Neural crest cell (in vitro differentiated cells): ENCODE measurements at places on chromosomes 2 and 18. TPM values are rescaled to one million over a fixed set of nuclear protein-coding genes. Genes with fewer than 3 reads are reported as not detected.

Gene TSPYL6
- not detected in 2 replicates for total RNA-seq

Gene WDR75
- 53.2 and 54.7 TPM in 2 replicates for total RNA-seq

Gene WDR7
- 15.9 and 17.3 TPM in 2 replicates for total RNA-seq

Gene BCL2
- 14.1 and 15.1 TPM in 2 replicates for total RNA-seq

Gene BOLL
- not detected in 2 replicates for total RNA-seq

Gene NUP35
- total RNA-seq: 27.7 and 28.5 TPM in 2 replicates

Gene ABCG5
- not detected in 2 replicates for total RNA-seq

Gene ACVR1C
- total RNA-seq: 0.09 and 0.26 TPM in 2 replicates

DNA sequence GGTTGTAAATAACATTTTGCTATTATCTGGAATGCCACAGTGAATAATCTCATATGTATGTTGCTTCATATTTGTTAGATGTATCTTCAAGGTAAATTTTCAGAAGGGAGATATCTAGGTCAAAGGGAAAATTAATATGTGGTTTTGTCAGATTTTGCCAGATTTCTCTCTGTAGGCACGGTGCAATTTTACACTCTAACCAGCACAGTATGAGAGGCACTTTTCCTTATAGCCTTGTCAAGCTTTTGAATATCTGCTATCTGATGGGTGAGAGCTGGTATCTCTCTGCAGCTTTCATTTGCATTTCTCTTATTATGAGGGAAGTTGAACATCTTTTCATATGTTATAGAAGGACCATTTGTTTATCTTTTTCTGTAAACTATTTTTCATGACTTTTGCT lies 175.7 kb upstream of the PGAP1 start:
- no peak overlapping the region for H3K27ac ChIP-seq
- peaks cover 8% of the 10 kb centered on the region for H3K27me3 ChIP-seq
- no peaks in the 10 kb centered on the region for H3K36me3 ChIP-seq
- peaks cover 14% of the 10 kb centered on the region for H3K4me1 ChIP-seq
- DNase-seq: no peak
- no peak overlapping the region for H3K4me3 ChIP-seq

DNA sequence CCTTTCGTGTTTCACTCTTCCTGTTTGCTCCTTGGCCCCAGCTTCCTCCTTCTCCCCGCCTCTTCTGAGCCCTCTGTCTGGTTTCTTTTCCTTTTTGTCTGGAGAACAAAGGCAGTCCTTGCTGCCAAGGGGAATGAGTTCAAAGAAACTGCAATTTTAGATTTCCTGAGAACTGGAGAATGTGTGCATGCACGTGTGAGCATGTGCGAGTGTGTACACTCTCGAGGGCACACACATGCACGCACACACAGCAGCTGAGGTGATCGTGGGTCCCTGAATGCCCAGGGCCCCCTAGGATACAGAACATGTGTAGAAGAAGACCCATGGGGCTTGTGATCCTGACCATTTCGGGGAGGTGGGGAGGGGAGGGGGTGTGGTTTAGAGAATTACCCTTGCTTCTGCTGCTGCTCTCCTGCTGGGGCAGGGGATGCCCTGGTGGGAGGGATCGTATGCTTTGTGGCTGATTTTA lies 151.8 kb downstream of the DYSF start:
- H3K27ac ChIP-seq: peak overlapping the region; percentile 70
- no peak for DNase-seq
- no peaks in the 10 kb centered on the region for H3K36me3 ChIP-seq
- H3K4me1 ChIP-seq: peaks cover 19% of the 10 kb centered on the region

GRCh38 chr2:157840568-157841156 lies 35.5 kb downstream of the ACVR1 start:
- H3K4me3 ChIP-seq: no peak overlapping the region
- no peaks in the 10 kb centered on the region for H3K27me3 ChIP-seq
- no peak overlapping the region for H3K27ac ChIP-seq

DNA sequence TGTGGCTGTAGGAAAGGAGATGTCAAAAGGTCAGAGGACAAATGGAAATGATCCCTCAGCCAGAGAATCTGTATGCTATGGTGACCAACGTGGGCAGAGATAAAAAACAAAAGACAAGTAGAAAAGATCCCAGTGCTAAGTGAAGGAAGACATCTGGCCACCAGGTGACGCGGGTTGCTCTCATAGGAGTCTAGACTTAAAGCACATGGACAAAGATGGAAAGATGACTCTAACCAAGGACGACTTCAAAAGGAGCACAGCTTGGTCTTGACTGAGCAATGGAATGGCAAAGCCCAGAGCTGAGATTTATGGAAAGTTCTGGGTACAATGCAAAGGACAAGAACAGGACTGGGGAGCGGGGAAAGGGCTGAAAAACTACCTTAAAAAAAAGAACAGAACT lies 96.8 kb downstream of the CLIP4 start:
- H3K27ac ChIP-seq: no peak overlapping the region
- H3K4me1 ChIP-seq: peaks cover 5% of the 10 kb centered on the region

- DNase-seq: no peak
- H3K27ac ChIP-seq: no peak overlapping the region
- H3K4me1 ChIP-seq: no peaks in the 10 kb centered on the region
- no peaks in the 10 kb centered on the region for H3K27me3 ChIP-seq
Observed at GRCh38 chr2:138137949-138138348, 173.7 kb downstream of the HNMT start.

- H3K4me1 ChIP-seq: no peaks in the 10 kb centered on the region
- no peak for DNase-seq
- H3K36me3 ChIP-seq: no peaks in the 10 kb centered on the region
- H3K27ac ChIP-seq: no peak overlapping the region
- H3K27me3 ChIP-seq: peaks cover 1% of the 10 kb centered on the region
- no peak overlapping the region for H3K4me3 ChIP-seq
Observed at GRCh38 chr2:30265052-30266015, 34.0 kb downstream of the LBH start.

GRCh38 chr2:177525351-177525924 lies 132.9 kb downstream of the AGPS start:
- H3K27me3 ChIP-seq: no peaks in the 10 kb centered on the region
- no peak for DNase-seq
- H3K4me1 ChIP-seq: peaks cover 2% of the 10 kb centered on the region
- no peak overlapping the region for H3K4me3 ChIP-seq
- H3K36me3 ChIP-seq: no peaks in the 10 kb centered on the region

GRCh38 chr2:106026271-106027190 lies 167.6 kb downstream of the UXS1 start:
- no peak overlapping the region for H3K27ac ChIP-seq
- no peaks in the 10 kb centered on the region for H3K36me3 ChIP-seq
- DNase-seq: no peak
- peaks cover 3% of the 10 kb centered on the region for H3K27me3 ChIP-seq

GRCh38 chr18:2905854-2906703 lies 59.3 kb downstream of the EMILIN2 start:
- H3K27ac ChIP-seq: no peak overlapping the region
- peaks cover 15% of the 10 kb centered on the region for H3K27me3 ChIP-seq
- DNase-seq: peak; percentile 43
- peaks cover 16% of the 10 kb centered on the region for H3K4me1 ChIP-seq
- peak overlapping the region; percentile 86 for H3K4me3 ChIP-seq

DNA sequence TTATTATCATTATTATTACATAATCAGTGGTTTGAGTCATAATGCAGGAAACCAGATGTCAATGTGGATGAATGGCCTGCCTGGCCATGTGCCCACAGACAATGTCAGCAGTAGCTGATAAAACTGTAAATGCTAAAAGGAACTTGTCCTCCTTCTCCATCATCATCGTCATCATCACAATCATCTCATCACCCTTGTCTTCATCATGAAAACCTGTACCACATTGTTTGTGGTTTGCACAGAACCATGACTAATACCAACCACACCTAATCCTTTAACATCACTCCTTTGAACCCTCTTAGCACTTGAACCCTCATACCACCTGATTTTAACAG lies 96.0 kb downstream of the HNMT start:
- no peak overlapping the region for H3K27ac ChIP-seq
- DNase-seq: no peak
- H3K4me3 ChIP-seq: no peak overlapping the region
- H3K27me3 ChIP-seq: no peaks in the 10 kb centered on the region
- no peaks in the 10 kb centered on the region for H3K4me1 ChIP-seq

DNA sequence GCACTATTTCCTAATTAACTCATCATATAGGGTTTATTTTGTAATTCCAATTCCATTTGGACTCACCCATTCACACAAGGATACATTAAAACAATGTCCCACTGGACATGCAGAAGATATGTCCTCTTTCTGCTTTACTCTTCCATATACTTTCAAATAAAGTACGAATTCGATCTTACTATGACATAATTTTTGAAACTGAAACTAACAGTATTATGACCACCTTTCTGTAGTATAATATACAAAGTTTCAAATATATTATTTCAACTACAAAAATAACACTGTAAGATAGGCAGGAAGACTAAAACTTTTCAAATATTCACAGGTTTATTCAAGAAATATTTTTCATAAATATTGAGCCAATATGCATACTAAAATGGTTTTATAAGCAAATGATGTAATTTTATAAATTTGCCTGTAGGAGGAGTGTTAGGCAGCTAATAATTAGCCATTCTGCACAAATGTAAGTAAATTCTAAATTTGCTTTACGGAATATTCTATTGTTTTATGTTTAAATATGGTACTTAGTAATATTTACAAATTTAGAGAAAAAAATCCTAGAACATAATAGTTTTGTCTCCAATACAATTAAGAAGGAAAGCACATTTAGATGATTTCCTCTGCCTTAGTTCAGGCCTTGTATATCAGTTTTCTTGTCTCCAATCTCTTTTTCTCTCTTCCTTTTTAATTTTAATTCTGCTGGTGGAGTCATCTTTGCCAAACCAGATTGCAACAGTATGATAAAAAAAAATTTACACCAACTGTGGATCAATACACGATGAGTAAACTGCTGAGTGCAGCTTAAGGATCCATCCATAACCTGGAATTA lies 85.9 kb downstream of the CERKL start:
- no peak for DNase-seq
- H3K27me3 ChIP-seq: no peaks in the 10 kb centered on the region
- no peak overlapping the region for H3K4me3 ChIP-seq
- H3K36me3 ChIP-seq: no peaks in the 10 kb centered on the region

- no peaks in the 10 kb centered on the region for H3K27me3 ChIP-seq
- H3K4me1 ChIP-seq: peaks cover 13% of the 10 kb centered on the region
- no peak overlapping the region for H3K4me3 ChIP-seq
- peaks cover 2% of the 10 kb centered on the region for H3K36me3 ChIP-seq
- no peak for DNase-seq
- no peak overlapping the region for H3K27ac ChIP-seq
Observed at GRCh38 chr2:239930378-239930777, 94.8 kb downstream of the NDUFA10 start.

DNA sequence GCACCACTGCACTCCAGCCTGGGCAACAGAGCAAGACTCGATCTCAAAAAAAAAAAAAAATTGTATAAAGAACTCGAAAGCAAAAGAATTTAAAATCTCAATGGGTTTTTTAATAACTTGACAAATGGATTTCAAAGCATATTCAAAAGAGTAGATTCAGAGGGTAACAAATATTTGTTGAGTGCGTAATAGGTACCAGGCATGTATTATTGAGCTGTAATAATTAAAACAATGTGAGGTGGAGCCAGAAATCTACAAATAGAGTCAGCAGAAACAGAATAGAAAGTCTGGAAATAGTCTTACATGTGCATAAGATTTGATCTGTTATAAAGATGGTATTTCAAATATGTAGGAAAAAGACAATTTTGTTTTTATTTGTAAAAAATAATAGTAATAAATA lies 19.1 kb upstream of the RAB11FIP5 start:
- no peak overlapping the region for H3K4me3 ChIP-seq
- H3K36me3 ChIP-seq: no peaks in the 10 kb centered on the region
- peaks cover 33% of the 10 kb centered on the region for H3K27me3 ChIP-seq
- no peak overlapping the region for H3K27ac ChIP-seq
- no peak for DNase-seq
- H3K4me1 ChIP-seq: no peaks in the 10 kb centered on the region

- H3K36me3 ChIP-seq: no peaks in the 10 kb centered on the region
- DNase-seq: no peak
- H3K4me3 ChIP-seq: no peak overlapping the region
- H3K27ac ChIP-seq: no peak overlapping the region
Observed at GRCh38 chr2:2560374-2561015, 229.4 kb upstream of the MYT1L start.

- peaks cover 9% of the 10 kb centered on the region for H3K4me1 ChIP-seq
- no peak overlapping the region for H3K4me3 ChIP-seq
- no peak for DNase-seq
Observed at GRCh38 chr2:152022090-152022489, 76.8 kb downstream of the CACNB4 start.

- H3K4me3 ChIP-seq: no peak overlapping the region
- no peak for DNase-seq
- no peaks in the 10 kb centered on the region for H3K4me1 ChIP-seq
- H3K36me3 ChIP-seq: no peaks in the 10 kb centered on the region
- no peak overlapping the region for H3K27ac ChIP-seq
- peaks cover 23% of the 10 kb centered on the region for H3K27me3 ChIP-seq
Observed at GRCh38 chr2:240635121-240635997, 10.1 kb downstream of the GPR35 start.

DNA sequence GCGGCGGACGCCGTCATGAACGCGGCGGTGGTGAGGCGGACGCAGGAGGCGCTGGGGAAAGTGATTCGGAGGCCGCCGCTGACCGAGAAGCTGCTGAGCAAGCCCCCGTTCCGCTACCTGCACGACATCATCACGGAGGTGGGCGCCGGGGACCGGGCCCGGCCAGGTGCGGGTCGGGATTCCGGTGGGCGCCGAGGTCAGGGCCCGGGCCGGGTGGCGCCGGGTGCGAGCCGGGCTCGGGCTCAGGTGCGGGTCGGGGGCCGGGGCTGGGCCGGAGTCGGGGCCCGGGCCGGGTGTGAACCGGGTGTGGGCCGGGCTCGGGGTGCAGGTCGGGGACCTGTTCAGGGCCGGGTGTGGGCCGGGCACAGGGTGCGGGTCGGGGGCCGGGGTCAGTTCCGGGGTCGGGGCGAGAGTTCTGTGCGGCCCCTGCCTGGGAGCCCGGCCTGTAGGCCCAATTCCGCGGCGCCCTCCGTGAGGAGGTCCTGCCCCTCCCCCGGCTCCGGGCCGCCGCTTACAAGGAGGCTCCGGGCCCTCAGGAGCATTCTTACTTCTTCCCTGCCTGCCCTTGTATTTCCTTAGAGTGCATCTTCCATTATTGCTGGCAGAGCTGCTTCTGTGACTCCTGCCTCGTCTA lies 447 bp downstream of the TRAF3IP1 start:
- peaks cover 5% of the 10 kb centered on the region for H3K27me3 ChIP-seq
- peaks cover 2% of the 10 kb centered on the region for H3K36me3 ChIP-seq
- H3K27ac ChIP-seq: no peak overlapping the region
- peak overlapping the region; percentile 90 for H3K4me3 ChIP-seq
- H3K4me1 ChIP-seq: peaks cover 15% of the 10 kb centered on the region
- DNase-seq: no peak

- H3K4me1 ChIP-seq: peaks cover 13% of the 10 kb centered on the region
- DNase-seq: no peak
- no peak overlapping the region for H3K4me3 ChIP-seq
- peaks cover 2% of the 10 kb centered on the region for H3K36me3 ChIP-seq
- H3K27ac ChIP-seq: no peak overlapping the region
Observed at GRCh38 chr2:10845640-10846039, 33.1 kb upstream of the PDIA6 start.

- no peak overlapping the region for H3K27ac ChIP-seq
- peaks cover 25% of the 10 kb centered on the region for H3K4me1 ChIP-seq
- no peaks in the 10 kb centered on the region for H3K27me3 ChIP-seq
- H3K36me3 ChIP-seq: peaks cover 9% of the 10 kb centered on the region
- no peak overlapping the region for H3K4me3 ChIP-seq
Observed at GRCh38 chr18:21316296-21316695, 74.3 kb downstream of the GREB1L start.
